ENCODE measurements at places on chromosomes 3 and 15.
A peak's percentile ranks its signal among the peaks of the same experiment; 100 is the strongest.

- no peak for DNase-seq
These were observed 153.6 kb downstream of the AKAP13 start for GRCh38 chr15:85534031-85534430.

DNA sequence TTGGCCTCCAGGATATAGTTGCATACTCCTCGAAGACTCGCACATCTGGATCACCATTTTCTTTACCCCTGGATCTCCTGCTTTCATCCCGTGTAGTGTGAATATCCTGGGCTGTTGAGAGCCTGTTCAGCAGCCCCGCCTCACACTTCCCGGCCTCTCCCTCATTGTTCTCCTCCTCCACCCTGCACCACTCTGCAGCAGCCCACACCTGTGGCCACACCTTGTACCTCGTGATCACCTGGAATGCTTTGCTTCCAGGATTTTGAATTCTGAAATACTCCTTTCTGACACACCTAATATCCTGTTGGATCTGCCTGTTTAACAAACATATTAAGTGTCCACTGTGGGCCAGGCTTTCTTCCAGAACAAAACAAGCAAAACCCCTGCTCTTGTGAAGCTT, 14.4 kb downstream of the ABHD17C start:
- no peak for DNase-seq

- DNase-seq, result no peak
These were observed 306.9 kb downstream of the GAP43 start for GRCh38 chr3:115930168-115930567.

GRCh38 chr15:70752193-70752635, 11.1 kb downstream of the UACA start:
- DNase-seq, result no peak

DNA sequence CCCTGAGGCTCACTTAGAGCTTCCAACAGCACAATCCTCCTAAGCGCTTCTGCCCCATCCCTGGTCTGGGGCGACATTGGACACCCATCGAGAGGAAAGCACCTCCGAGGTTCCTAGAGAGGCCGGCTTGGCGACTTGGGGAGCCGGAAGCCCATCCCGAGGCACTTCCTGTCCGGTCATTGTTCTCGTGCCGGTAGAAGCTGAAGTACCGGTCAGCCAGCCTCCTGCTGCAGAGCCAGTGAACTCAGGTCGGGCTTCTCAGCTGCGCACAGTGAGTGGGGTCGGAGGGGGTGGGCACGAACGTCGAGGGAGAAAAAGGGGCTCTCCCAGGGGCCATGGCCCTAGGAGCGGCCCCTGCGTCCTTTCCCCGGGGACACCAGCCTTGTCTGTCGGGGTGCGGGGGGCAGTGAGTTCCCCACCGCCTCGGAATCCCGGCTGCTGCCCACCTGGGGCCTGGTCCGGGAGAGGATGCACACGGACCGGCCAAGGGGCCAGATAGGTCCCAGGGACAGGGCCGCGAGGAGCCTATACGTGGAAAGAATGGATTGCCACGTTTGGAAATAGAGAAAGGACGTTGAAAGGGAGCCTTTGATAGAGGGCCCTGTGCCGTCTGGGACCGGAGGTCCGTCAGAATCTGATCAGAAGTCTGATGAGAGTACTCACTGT, at the start of gene ZNF35:
ZNF35 (plus strand) TSS at position 169 of the 666 bp plus-strand sequence. CDS start 2,336 bp downstream, outside the sequence.
- peak; percentile 87 for DNase-seq

- DNase-seq, result peak; percentile 78
These were observed 45.0 kb downstream of the BLM start for GRCh38 chr15:90762109-90762508.

GRCh38 chr3:4570840-4571621, 77.9 kb downstream of the ITPR1 start:
- no peak for DNase-seq

DNA sequence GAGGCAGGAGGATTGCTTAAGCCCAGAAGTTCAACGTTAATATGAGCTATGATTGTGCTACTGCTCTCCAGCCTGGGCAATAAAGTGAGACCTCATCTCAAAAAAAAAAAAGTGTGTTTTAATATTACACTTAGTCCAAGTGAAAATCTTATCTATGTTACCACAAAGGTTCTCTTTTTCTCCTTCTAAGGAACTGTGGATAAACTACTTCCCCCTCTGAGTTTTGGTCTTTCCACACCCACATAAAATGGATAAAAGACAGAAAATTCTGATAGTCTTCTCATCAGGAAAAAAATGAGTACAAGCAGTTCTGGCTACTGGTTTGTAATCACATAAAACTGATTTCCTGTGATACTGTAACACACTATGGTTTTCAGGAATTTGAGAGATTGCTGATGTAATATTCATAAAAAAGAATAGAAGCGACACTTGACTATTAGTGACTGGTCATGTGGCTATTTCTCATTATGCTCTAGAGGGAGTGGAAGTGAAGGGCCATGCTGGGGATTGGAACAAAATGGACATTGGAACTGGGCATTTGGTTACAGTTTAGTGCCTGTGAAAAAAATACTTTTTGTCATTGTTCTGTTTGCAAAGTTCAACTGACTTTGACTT, 68.2 kb downstream of the RYR3 start:
- no peak for DNase-seq

DNA sequence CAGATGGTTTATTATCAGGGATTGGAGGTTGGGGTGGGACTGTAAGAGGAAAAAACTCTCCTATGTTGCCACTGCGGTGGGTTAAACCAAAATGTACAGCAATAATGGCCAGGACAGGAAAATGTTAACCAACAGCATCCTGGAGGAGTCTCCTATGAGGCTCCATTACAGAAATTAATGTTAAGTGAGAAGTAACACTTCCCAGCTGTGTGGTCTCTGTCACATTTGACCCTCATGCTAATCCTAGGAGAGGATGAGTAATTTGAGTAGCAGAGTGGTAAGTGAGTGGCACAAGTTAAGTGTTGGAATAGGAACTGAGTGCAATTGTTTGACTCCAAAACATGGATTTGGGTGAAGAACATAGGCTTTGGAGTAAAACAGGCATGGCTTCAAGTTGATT, 39.0 kb downstream of the ARHGEF3 start:
- no peak for DNase-seq

GRCh38 chr3:169637731-169638130, 25.8 kb downstream of the MECOM start:
- DNase-seq, result no peak

DNA sequence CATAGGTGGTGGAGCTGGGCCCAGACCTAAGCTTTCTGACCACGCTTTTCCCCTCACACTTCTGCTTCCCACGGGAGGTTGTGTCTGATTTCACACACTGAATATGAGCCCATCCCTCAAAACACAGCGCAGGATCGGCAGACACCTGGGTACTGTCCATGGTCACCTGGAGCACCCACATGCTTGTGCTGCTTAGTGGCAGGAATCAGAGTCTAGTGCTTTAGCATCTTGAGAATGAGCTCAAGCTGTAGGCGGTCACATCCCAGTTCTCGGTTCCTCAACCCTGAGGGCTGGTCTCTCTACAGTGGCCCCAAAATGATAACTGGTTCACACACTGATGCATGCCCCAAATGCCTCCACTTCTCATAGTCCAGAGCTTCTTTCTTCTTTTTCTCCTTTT, 111.0 kb downstream of the SEMA5B start:
- DNase-seq, result no peak

GRCh38 chr15:66566963-66567531, 1.2 kb upstream of the LCTL start:
- peak; percentile 63 for DNase-seq

GRCh38 chr3:153028381-153028780, 133.6 kb upstream of the RAP2B start:
- DNase-seq, result no peak

DNA sequence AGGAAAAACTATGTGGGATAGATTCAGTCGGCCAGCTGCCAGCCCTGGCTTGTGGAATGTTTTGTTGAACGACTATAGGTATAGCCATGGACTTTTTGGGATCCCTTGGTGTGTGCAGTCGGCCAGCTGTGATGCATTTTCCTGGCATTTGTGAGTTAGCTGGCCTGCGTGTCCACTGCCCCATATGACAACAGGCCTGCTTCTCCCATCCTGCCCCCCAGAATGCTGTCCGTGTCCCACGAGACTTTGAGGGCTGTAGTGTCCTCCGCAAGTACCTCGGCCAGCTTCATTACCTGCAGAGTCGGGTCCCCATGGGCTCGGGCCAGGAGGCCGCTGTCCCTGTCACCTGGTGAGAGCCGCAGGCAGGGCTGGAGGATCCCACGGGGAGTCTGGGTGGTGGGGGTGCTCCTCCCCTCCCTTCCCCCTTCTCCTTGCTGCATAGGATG, 23.6 kb downstream of the PTPN23 start:
- DNase-seq, result no peak

DNA sequence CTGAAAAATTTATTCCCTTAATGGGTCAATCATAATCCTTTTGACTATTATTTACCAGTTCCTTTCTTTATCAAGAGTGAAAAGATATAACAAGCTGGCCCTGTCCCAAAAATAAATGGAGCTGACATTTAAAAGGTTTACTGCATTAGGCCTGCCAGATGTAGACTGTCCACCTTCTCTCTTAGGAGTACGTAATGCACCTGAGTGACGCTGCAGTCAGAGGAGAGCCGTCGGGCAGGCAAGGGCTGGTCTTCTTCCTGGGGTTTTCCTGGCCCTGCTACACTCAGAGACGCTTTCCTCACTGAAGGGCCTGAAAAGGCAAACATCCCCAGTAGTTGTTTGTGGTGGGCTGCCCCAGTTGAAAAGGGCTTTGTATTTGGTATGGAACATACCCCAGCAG, 27.6 kb downstream of the NEK4 start:
- DNase-seq, result no peak

DNA sequence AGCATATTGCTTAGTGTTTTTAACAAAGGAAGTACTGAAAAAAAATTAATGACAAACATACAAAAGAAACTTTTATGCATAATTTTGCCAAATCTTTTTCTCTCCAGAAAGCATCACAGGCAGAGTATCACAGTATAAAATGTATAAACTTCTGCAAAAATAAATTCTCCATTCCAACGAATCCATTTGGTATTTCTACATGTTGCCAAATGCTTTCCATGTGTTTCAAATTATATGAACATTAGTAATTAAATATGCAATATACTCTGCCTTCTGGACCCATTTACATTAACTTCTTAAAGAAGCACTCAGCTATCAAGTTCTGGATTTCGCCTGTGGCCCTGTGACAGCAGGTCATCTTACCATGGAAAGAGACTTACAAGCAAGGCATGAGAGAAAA, 189.1 kb upstream of the ALCAM start:
- DNase-seq, result no peak

DNA sequence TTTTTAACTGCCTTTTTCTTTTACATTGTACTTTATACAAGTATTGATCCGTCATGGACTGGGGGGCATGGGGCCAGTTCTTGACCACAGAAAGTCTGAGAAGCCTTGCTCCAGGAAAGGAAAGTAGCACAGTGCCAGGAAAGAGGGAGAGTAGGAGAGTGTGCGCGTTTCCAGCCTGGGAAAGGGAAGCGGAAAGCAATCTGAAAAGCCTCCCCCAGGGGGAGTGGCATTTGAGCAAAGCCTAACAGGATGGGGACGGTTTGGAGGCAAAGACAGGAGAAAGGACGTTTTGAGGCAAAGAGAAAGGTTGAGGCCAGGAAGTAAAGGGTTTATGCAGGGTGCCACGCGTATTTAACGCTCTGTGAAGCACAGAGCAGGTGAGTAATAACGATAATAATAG, 116.9 kb downstream of the RORA start:
- DNase-seq, result no peak

GRCh38 chr3:115397433-115397832, 225.9 kb upstream of the GAP43 start:
- DNase-seq, result no peak

GRCh38 chr3:152051501-152052404, 178.3 kb downstream of the SUCNR1 start:
- peak; percentile 31 for DNase-seq

GRCh38 chr3:119302697-119303551, 8.7 kb downstream of the ARHGAP31 start:
- no peak for DNase-seq

DNA sequence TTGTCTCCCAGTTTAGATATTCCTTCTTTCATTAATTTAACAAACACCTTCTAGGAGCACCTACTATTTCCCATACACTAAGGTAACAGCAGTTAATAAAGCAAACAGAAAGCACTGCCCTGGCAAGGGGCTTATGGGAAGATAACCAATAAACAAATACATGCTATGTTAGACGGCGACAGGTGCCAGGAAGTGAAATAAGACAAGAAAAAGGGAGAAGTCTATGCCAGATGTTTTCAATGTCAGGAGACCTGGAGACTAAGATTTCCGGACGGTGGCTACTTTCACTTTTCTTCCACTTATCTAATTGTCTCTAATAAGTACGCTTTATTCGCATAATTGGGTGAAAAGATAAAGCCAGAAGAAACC, 32.5 kb upstream of the ZNF445 start:
- peak; percentile 3 for DNase-seq

DNA sequence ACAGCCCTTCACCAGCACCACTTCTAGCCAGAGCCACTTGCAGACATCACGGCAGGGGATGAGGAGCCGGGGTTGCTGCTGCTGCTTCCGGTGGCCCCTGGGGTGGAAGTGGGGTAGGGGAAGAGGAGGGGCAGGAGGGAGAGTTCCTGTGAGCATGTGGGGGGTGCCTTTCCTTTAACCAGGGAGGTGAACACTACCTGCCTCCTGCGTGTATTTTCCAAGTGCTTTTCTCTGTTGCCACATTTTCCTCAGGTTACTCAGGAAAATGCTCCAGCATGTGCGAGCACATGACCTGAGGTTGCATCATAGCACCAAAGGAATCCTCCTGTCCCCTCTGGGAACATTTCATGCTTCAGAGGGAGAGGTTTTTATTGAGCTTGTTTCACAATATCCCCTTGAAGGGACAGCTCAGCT, 12.2 kb upstream of the SACM1L start:
- peak; percentile 59 for DNase-seq

GRCh38 chr3:75101329-75102147, 487.1 kb upstream of the CNTN3 start:
- DNase-seq, result no peak

DNA sequence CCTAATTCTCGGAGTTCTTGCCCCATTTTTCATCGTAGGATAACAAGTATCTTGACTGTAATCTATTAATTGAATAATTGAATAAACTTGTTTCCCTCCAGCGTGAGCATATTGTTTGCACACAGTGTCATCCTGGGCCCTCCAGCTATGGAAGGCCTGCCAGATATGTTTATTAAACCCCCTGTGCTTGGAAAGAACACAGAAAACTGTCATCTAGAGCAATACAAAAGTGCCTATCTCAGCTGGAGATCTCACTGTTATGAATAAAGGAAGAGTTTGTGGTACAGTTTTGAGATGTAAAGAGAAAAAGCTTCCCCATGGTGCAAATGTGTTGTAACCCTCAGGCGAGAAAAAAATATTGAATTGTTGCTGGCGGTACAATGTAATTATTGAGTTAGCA, 405.9 kb downstream of the SOX2 start:
- DNase-seq, result no peak

DNA sequence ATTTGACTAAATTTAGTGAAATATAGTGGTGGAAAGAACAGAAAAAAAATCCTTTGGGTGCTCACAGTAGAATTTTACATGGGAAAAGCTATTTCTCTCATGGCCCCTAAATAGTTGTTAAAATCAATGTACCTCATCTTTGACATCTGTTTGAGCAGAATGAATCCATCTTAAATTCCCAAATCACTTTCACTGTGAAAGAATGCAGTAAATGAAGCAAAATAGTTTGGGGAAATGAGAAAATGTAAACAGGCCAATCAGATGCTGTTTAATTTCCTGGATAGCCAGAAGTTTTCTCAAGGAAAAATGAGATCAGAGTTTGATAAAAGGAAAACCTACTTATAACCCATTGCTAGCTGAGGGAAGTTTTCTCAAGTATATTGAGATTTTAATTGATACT, 406.9 kb downstream of the ROBO2 start:
- DNase-seq, result no peak

All from HCEC 1CT (cell line).